ENCODE measurements at places on chromosomes 12 and 14.

GRCh38 chr12:52920937-52921336 is 16.1 kb upstream of the KRT8 start:
- DNase-seq: no peak

DNA sequence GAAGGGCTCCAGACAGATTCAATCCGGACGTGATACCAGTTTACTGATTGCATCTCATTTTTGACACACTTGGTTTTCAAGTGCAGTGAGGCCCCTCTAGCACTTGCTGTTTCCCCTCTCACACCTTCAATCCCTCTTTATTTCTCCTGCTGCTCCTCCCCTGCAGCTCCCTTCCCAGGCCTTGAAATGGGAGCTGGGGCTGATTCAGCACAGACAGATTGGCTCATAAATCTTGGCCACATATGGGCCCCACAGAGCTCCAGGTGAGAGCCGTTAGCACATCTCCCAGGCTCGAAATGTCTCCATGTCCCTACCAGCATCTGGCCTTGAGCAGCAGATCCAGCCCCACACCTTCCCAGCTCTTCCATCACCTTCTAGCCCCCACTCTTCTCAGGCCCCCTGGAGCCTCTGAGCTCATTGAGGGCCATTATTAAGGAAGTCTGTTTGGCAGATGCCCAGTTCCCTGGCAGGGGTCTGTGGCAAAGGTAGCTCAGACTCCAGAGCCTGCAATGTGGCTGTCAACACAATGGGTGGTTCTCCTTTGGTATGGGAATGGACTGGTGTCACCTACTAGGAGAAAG is 220.3 kb upstream of the FKBP4 start:
- no peak for DNase-seq

DNA sequence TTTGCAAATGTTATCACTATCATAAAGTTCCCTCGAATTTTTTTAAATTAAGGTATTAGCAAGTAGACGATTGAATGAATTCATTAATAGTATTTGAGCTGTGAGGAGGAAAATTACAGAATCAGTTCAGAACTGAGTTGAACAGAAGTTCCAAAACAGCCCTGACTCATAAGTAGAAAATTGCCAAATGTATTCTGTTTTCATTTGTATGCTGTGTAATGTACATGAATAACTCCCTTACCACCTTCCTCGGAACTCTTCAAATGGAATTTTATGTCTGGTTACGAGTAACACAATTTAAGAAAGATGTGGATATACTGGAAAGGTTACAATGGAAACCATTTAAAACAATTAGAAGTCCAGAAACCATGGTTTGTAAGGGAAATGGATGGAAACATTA is 283.3 kb upstream of the FAR2 start:
- no peak for DNase-seq

- no peak for DNase-seq
Observed at GRCh38 chr12:69534389-69534822, 50.9 kb upstream of the CCT2 start.

DNA sequence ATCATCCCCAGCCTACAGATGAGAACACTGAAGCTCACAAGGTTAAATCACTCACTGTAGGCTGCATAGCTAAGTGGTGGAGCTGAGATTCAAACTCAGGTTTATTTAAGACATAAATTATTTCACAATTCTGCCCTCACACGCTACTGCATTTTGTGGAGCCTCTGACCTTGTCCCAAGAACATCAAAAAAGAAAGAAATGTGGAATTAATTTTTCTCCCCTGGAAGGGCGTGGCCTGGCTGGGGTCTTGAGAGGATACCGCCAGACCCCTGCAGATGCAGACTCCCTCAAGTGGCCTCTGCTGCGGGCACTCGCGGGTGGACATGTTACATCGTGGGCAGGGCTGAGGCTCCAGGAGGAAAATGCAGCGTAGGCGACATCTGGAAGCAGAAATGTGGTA is 40.6 kb downstream of the LTBP2 start:
- no peak for DNase-seq

GRCh38 chr14:32202491-32202997 is 525 bp downstream of the RNU6-8 start:
- DNase-seq: no peak

DNA sequence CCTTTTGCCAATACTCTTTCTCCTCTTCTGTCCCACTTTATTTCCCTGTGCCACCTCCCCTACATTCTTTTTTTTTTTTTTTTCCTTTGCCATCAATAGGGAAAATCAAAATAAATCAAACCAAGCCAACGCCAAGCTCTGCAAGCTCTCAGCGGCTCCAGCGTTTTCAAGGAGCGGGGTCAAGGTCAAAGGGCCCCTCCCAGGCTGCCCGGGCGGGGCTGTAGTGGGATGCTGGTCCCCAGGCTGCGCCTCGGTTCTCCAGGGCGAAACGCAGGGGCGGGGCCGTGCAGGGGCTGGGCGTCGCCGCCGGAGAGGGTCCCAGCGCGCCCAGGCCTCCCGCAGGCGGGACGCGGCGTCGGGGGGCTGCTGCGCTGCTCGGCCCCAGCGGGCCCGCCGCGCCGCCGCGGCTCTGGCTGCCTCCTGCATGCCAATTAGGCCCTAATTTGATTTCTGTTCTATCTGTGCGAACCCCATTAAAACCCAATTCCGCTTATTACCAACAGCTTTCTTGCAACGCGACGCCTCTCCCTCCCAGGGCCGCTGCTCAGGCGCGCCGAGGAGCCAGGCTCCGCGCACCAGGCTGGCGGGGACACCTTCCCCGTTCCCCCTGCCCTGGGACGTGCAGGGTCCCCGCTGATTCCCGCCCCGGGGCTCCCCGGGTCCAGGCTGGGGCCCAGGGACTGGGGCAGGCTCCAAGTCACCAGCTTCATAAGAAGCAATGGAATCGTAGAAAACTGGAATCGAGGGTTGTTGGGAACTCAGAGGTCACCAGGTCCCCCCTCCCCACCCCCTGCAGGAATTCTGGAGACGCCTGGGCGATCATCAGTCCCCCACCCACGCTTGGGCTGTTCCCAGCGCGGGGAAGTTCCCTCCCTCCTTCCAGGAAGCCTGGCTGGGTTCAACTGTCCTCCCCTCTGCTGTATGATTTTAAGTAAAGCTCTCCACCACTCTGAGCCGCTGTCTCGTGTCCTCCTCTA is 50.7 kb upstream of the MAP1LC3B2 start:
- DNase-seq: no peak

GRCh38 chr14:105123981-105124765 is 44.4 kb downstream of the JAG2 start:
- no peak for DNase-seq

GRCh38 chr14:20630340-20631022 is 11.0 kb downstream of the OR6S1 start:
- no peak for DNase-seq

- DNase-seq: no peak
Observed at GRCh38 chr12:115519359-115519758, 758.1 kb downstream of the MED13L start.

GRCh38 chr14:69968132-69968531 is 88.9 kb downstream of the SMOC1 start:
- no peak for DNase-seq

GRCh38 chr12:44446181-44446580 is 429.9 kb downstream of the NELL2 start:
- DNase-seq: no peak

DNA sequence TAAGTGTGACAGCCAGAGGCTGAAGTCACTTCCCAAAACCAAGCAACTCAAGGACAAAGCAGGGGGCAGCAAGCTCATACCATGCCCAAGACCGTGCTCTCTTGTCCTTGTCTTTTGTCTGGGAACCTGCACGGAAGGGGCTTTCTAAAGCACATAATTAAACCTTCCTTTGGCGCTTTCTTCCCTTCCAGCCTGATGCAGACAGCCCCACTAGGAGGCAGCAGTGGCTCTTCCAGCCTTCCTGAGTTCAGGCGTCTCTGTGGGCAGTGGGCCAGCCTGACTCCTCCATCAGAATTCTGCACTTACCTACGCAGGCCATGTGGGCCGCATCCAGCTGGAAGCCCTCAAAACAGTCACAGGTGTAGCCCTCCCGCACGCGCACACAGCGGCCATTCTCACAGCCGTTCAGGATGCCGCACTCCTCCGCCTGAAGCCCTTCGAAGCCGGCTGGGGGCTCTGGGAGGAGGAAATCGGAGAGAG is 7.6 kb downstream of the ISCA2 start:
- no peak for DNase-seq

DNA sequence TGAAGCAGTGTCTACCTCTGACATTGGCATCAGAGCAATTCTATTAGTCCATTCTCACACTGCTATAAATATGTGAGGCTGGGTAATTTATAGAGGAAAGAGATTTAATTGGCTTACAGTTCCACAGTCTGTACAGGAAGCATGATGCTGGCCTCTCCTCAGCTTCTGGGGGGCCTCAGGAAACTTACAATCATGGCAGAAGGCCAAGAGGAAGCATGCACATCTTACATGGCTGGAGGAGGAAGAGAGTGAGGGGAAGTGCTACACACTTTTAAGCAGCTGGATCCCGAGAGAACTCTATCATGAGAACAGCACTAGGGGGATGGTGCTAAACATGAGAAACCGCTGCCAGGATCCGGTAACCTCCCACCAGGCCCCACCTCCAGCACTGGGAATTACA is 25.7 kb upstream of the SEL1L start:
- DNase-seq: no peak

All from GM12892 (cell line).